ENCODE measurements at places on chromosomes 12 and 14. TPM values are rescaled to one million over a fixed set of nuclear protein-coding genes. Genes with fewer than 3 reads are reported as not detected.

DBX2 gene
- not detected for total RNA-seq

P2RX2 gene
- total RNA-seq: not detected

FOXN4 gene
- total RNA-seq: not detected

RAD9B gene
- total RNA-seq: 1.5 TPM

INHBC gene
- not detected for total RNA-seq

PTPRO gene
- total RNA-seq: 0.25 TPM
